CD8-positive, alpha-beta memory T cell (primary cell): ENCODE measurements at places on chromosomes 3 and 15.

DNA sequence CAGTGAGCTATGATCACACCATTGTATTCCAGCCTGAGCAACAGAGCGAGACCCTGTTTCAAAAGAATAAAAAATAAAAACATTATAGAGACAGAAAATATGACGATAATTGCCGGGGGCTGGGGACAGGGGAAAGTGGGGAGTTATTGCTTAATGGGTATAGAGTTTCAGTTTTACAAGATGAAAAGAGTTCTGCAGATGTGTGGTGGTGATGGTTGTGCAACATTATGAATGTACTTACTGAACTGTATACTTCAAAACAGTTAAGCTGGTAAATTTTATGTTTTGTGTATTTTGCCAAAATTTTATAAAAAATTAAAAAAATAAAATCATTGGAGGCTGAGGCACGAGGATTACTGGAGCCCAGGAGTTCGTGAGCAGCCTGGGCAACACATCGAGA is 24.8 kb upstream of the ZNF774 start:
- DNase-seq = no peak

- DNase-seq = no peak
Measured at GRCh38 chr15:97585408-97585807, 375.1 kb upstream of the ARRDC4 start.

GRCh38 chr3:149080699-149081091 is 5.6 kb downstream of the HLTF start:
- DNase-seq = no peak

- DNase-seq = no peak
Measured at GRCh38 chr3:172705170-172705569, 5.7 kb downstream of the NCEH1 start.

- no peak for DNase-seq
Measured at GRCh38 chr3:52005571-52005986, 9.9 kb upstream of the RPL29 start.

GRCh38 chr3:28286595-28286994 is 45.2 kb downstream of the CMC1 start:
- DNase-seq = no peak

- no peak for DNase-seq
Measured at GRCh38 chr15:55422089-55422488, 13.8 kb downstream of the PIERCE2 start.

DNA sequence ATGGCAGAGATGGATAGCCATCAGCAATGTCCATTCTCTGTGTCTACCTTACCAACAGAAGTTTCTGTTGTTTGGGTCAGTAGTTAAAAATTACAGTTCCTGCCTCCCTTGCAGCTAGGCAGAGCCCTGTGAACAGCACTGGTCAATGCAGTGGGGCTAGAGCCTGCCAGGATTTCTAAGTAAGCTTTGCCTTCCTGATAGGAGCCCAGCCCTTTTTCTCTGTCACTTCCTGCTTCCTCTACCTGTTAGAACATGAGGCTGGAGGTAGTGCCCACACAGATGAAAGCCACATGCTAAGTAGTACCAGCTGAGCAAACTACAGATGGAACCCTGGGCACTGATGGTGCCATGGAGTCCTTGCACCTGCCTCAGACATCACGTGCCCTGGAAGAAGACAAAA is 45.0 kb downstream of the MGLL start:
- no peak for DNase-seq

DNA sequence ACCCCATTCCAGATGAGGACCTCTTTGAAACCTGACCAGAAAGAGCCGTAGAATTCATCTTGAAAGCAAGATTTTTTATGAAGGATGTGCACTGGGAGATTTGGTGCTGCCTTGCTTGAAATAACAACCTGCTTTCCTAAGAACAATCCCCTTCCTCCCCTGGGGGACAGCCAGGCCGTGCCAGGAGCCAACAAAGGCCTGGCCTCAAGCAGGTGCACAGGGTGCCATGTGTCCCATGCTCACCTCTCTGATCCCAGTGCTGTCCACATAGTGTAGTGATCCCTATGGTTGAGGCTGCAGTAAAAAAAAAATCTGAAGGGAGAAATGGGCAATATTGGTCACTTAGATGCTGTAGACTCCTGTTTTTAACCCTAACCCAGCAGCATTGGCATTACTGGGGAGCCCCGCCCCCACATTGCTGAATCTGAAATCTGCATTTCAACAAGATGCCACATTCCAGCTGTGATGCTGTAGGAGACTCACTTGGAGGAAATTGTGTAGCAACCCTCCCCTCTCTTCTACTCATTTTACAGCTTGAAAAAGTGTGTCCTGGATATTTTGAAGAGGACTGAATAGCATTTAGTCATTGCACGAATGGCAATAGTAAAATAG is 171.2 kb downstream of the APBA2 start:
- no peak for DNase-seq

DNA sequence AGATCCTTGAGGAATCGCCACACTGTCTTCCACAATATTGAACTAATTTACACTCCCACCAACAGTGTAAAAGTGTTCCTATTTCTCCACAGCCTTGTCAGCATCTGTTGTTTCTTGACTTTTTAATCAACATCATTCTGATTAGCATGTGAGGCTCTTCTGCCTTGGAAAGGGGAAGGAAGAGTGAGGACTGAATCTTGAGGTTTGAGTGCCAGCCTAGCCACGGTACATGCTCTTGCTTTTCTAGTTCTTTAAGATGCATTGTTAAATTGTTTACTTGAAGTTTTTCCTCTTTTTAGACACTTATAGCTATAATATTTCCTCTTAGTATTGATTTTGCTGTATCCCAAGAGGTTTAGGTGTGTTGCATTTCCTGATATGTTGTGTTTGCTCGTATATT is 596.1 kb downstream of the OTOL1 start:
- DNase-seq = no peak

DNA sequence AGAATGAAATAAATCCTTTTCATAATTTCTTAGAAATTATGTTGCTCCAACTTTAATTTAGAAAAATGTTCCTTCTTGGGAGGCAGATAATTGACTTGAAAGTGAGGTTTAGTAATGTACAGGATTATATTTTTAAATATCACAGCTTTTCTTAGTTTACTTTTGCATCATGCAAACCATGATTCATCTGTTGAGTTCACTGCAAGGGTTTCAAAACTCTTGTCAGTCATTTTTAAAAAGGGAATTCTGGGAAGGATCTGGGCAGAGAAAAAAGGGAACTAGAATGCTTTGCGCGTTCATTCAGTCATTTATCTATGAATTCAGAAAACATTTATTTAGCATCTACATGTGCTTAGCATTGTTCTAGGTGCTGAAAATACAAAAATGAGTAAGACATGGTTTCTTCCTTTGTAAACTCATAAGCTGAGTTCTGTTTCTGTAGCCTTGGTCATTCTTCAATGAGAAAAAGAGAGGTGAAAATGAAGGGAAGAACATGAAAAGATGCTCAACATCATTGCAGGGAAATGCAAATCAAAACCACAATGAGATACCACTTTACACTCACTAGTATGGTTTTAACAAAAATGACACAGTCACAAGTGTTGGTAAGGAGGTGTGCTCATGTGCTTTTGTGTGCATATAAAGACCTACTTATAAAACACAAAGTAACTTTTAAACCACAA is 209.1 kb downstream of the NR1D2 start:
- no peak for DNase-seq

DNA sequence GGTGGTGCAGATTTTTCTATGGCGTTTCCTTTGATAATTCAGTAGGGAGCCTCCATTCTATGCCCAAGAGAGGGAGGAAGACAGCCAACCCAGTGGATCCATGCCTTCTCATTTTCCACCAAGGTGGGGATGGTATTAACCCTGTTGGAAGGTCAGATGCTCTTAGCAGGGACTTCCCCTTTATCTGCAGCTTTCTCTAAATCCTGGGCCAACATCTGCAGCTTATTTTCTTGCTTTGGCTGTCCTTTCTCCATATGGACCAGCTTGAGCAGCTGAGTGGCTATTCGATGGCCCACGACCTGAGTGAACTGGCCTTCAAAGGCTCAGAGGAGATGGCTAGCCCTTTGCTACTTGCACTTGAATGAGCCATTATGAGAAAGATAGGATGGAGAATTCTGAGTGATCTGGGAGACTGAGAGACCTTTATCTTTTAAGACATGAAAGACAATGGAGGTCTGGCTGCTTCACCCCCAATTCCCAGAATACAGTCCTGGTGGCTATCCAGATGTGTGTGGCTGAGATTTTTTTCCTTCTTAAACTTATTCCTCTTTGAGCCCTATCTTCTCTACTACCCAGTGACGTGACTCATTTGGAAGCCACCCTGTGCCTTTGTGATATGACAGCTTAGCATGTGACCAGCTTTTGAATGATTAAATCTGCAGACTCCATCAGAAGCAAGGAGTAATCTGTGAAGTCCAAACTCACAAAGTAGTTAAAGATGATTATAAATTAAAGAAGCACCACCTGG is 39.6 kb upstream of the TRAK1 start:
- no peak for DNase-seq
